ENCODE measurements at places on chromosomes 7 and 10.

GRCh38 chr7:78760620-78761355 is 692.7 kb downstream of the MAGI2 start:
- DNase-seq: no peak

- DNase-seq: no peak
These were observed 2.5 kb downstream of the PSAP start for GRCh38 chr10:71848325-71849275.

DNA sequence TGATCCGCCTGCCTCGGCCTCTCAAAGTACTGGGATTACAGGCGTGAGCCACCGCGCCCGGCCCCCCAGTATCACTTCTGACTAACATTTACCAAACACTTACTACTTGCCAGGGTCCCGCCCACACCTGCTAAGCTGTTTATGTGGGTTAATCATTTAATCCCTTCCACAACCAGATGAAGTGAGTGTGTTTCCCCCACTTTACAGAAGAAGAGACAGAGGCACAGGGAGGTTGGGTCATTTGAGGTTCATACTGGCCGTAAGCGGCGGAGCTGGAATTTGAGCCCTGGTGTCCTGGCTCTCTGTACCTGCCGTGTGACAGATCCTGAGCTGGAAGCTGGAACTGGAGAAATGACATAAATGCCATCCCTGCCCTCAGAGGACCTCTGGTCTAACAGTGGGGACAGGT is 15.1 kb upstream of the VPS37D start:
- DNase-seq: no peak

GRCh38 chr10:129605986-129606518 is 139.0 kb downstream of the MGMT start:
- DNase-seq: no peak

DNA sequence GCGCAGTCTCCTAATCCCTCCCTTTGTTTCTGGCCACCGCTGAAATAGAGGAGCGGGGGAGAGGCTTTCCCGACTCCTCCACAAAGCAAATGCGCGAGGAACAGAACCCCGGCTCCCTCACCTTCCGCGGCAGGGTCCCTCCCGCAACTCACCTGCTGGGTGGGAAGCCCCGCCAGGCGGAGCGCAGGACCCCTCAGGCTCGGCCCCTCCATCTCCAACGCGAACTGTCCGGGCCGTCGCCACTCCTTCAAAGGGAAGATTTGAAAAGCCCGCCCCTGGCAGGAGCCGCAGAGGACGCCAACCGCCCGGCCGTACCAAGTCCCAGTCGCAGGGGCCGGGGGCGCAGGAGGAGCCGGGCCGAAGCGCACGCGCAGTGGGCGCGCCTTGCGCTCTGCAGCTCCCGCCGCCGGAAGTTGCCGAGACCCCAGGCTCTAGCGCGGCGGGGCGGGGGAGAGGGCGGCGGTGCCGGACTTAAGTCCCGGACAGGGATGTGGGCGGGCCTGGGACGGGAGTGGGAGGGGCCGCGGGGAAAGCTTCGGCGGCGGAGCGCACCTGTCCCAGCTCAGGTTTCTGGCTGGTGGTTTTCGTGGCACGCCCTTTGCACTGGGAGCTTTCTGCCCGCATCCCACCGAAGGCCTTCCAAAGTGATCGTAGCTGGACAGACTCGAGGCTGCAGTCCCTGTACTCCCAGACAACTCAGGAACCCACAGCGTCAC is at the start of gene RTKN2:
TSS of gene RTKN2 (minus strand) at position 446 of the 716 bp plus-strand sequence. CDS start at position 212, 234 bp downstream.
- DNase-seq: peak; percentile 64

DNA sequence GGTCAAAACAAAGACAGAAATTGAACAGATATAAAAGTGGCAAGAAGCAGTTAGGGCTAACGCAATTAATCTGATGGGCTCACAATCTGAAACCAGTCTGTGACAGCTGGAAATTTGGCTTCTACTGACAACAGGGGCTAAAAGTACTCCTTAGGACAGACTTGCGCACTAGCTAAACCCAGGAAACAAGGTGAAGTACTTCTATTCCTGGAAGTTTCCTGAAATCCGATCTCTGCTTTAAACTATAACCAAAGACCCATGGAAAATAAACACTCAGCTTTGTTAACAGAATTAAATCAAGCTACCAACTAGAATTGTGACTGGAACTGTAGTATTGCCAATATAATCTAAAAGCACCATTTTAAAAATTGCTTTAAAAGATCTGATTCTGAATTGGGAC is 520.2 kb upstream of the ZWINT start:
- DNase-seq: no peak

DNA sequence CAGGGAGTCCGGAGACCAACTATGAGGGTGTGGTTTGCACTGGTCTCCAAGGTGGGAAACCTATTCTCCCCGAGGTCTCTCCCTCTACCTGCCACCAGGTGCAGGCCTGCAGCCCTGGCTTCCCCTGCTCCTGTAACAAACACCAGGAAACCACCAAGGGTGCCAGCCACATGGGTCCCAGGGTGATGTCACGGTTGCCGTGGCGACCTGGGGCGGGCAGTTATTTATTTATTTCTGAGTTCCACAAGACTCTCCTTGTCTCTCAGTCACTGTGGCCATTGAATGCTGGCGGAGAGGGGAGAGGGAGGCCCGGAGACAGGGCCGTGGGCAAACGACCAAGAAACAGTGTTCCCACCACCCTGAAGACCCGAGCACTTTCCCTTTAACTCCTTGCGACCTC is 27.0 kb downstream of the MMD2 start:
- no peak for DNase-seq

- DNase-seq: no peak
These were observed 37.0 kb upstream of the PURB start for GRCh38 chr7:44922351-44922694.

DNA sequence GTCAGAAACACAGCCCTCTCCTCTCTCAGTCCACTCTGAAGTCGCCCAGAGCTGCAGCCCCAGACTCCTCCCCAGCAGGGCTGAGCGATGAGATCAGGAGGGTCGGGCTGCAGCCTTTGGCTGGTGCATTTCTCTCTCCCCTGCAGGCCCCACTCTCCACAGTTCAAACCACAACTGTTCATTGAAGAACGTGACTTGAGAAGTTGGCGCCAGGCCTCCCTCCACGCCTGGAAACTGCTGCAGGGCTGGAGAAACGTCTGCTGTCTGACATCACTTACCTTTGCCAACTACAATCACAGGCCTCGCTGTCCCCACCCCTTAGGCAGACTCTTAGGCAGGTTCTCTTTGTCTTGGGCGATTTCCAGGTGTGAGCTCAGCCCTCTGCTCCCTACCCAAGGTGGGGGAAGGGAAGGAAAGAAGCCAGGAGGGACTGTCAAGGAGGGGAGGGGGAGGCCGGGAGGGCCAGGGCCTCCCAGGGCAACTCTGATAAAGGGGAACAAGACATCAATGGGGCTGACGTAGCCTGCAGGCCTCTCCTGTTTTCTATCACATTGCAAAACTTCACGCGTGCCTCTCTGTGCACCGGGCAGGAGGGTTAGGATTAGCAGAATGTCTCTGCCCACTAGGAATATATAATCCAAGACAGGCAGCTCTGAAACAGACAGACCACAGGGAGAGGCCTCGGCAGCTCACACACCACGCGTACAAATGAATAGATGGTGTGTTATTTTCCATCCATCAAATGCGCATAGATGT is 32.7 kb downstream of the CALML5 start:
- DNase-seq: no peak

DNA sequence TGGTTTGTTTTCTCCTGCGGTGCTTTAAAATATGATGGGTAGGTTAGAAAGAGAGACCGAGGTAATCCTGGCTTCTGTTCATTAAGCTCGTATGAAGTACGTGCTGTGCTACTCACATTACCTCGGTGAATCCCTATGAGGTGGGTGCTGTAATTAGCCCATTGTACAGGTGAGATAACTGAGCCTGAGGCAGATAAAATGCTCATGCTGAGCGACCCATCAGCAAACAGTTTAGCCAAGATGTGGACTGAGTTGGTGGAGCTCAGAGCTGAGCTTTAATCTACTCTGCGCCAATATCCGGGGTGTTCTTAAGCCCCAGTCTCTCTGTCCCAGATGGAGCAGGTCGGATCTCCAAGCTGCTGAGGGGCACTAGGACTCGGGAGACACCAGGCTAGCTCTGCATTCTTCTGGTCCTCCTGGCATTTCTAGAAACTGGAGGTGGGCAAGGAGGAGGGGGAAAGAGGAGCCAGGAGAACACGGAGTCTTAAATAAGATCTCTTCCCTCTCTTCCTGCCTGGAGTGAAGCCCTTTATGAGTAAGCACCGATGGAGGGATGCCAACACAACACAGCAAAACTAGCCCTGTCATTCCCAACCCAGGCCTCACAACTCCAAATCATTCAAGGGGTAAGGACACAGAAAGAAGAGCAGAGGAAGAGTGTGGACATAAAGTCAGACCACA is 458.5 kb downstream of the KCNMA1 start:
- DNase-seq: no peak

DNA sequence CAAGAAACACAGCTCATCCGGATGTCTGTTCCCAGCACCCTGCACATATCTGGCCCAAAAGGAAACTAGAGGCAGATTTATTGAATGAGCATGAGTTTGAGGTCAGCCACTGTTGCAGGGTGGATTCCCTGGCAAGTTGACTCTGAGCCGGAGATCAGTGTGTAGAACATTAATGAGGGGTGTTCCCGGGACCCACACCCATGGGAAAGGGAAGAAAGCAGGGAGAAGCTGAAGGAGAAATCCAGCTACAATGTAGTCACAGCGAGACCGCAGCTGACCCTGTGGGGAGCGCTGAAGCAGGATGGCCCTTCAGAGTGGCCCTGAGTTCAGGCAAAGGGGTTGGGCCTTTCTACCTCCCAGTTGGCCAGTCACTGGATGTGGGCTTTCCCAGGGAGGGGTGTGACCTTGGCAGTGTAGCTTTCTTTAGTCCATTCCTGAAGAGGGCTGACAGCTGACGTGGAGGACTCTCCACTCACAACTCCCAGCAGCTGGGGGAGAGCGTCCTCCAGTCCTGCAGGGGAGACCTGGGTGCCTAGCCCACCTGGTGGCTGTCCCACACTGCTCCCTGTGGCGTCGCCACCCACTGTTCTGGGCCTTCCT is 324.2 kb upstream of the ZMIZ1 start:
- DNase-seq: no peak

DNA sequence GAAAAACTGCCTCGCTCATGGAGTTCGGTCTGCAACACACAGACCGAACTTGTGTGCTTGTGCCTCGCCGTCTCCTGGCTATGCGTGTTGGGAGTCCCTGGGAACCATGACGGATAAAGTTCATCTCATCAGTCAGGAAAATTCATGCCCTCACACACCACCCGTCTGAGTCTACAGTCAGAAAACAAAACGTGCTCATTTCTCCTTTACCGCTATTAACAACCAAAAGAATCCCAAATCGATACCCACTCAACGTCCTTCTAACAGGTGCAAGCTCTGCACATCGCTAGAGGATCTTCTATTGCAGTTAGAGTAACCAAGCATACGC is 13.6 kb downstream of the CNPY1 start:
- no peak for DNase-seq

DNA sequence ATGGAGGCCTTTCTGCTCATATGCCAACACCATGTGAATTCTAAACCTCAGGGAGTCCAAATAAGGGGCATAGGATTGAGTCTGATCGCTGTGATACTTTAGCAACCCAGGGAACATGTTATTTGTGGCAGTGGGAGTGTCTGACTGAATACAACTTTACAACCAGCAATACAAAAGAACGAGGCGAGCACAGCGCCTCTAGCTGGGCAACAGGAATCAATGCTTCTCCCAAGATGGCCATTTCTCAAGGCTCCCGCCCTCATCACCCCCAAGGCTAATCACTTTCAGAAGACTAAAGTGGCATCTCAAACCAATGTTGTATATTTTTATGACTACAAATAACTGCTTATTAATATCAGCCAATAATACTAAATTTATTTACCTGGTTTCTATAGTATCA is 28.1 kb downstream of the YWHAG start:
- DNase-seq: no peak

DNA sequence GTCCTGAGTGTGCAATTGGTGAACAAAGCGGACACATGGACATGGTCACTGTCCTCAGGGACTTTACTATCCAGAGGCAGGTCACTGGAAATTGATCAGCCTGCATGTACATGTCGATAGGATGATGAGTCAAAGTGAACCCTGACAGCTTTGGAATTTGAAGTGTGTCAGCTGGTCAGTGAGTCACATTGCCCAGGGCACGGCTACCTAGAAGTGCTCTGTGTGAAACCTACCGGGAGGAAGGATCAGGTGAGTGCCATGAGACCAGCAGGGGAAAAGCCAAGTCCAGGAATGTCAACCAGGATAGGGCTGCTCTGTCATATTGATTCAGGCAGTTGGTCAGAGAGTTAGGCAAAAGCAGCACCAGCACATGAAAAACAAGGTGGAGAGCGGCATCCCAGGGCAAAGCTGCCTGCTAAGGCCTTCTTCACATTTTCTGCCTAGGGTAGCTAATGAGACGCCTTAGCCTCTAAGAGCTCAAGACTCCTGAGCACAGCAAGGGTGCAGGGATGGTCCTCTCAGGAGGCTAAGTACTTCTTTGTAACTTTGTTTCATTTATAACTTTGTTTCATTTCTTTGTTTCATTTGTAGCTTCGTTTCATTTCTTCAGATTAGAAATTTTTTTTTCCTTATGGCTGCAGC is 19.4 kb upstream of the PDCD4 start:
- no peak for DNase-seq

DNA sequence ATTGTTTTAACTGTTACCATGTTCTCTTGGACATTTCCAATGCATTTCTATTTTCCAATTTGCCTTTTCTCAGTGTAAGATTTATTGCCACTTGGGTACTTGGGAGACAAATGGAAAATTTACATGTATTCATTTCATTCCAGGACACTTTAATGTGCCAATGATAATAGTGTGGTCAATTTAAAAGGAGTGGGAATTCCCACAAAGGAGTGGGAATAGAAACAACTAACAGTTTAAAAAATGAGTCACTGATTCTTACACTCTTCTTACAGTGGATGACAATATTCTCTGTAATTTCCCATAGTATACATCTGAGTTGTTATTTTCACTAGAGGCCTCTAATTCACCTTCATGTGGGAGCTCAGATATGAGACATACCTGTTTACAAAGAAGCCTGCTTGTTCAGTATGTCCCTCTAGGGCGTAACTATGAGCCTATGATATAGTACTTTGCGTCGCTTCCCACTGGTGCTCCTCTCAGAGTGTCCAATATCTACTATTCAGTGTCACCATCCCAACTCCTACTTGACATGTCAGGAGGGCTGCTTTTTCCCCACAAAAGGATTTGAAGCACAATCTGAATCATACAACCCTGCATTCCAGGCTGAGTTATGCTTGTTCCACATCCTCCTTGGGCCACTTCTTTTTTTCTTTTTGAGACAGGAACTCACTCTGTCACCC is 301.3 kb downstream of the PHTF2 start:
- DNase-seq: no peak

DNA sequence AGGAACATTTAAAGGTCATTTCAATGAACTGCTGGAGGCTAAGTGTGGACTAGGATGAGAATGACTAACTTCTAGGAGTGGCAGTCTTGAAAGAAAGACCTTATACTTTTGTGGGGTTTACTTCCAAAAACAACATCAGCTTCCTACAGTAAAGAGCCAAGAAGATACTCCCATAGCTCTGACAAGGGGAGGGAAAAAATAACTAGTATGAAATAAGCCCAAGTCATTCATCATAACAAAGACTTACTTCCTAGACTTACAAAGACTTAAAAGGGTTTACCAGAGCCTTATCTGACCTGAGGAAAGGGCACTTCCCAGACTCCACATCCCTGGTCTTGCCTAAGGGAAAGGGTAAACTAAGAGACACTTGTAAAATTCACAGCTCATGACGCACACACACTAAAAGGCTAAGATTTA is 31.7 kb downstream of the ARHGAP12 start:
- no peak for DNase-seq

GRCh38 chr10:13074563-13075451 is 25.2 kb upstream of the OPTN start:
- DNase-seq: no peak
